ENCODE measurements at places on chromosomes 16 and 17. TPM values are rescaled to one million over a fixed set of nuclear protein-coding genes. Genes with fewer than 3 reads are reported as not detected.

- no peak for DNase-seq
Measured at GRCh38 chr16:17635183-17635582, 164.4 kb upstream of the XYLT1 start.

DNA sequence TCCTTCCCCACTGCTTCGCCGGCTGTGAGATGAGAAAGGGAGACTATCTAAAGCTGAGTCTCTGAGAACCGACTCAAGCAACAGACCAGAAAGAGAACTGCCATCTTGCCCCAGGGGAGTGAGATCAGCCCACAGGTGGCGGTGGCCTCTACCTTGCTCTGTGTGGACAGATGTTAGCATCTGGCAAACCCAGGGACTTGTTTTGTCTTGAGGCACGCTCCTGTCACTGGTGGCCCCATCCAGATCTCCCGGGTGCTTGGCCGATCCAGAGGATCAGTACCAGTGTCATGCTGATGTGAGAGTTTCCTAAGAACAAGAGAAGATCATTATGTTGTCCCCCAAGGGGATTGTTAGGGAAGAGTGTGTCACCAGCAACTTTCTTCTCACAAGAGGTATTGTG is 101.4 kb downstream of the CACNG3 start:
- no peak for DNase-seq

GRCh38 chr16:12344577-12345343 is 368.2 kb downstream of the SNX29 start:
- no peak for DNase-seq

DNA sequence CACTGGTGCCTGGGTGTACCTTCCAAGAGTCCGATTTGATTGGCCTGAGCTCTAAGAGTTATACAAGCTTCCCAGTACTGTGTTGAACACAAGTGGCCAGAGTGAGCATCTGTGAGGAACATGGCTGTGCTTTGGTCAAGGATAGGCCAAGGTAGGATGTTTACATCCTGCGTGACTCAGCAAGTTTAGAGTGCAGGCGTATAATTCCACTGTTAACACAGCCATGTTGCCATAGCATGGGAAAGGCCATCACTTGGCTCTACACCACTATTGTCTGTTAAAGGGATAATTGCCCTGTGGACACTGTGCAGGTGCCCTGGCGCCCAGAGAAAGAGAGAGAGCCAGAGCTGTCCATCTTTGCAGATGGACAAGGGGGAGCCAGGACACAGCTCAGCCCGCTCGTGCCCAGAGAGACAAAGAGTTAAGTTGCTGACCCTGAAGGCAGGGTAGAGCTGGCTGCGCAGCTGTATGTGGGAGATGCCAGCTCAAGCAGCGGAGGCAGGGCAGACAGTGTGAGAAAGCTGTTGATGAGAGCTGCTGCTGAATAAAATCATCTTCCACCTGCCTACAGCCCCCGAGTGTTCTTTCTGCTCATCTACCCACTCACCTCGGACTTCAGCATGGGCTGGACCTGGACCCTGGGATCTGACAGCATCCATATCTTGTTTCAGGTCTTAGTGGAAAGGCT is 11.7 kb downstream of the CFAP52 start:
- no peak for DNase-seq

DNA sequence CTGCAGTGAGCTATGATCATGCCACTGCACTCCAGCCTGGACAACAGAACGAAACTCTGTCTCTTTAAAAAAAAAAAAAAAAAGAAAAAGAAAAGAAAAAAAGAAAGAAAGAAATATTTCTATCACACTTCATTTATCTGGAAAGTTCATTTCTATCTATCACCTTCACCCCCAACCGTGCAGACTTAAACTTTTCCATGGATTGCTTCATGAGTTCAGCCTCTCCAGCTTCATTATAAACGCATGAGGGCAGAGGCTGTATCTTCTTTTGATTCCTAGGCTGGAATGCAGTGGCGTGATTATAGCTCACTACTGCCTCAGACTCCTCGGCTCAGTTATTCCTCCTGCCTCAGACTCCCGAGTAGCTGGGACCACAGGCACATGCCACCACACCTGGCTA is 28.2 kb downstream of the MRC2 start:
- DNase-seq, result no peak

Gene GSG1L
- total RNA-seq, result 0.15 TPM
